ENCODE measurements at places on chromosomes 1 and 21.

- DNase-seq: no peak
These were observed 10.4 kb downstream of the JUN start for GRCh38 chr1:58773406-58773840.

DNA sequence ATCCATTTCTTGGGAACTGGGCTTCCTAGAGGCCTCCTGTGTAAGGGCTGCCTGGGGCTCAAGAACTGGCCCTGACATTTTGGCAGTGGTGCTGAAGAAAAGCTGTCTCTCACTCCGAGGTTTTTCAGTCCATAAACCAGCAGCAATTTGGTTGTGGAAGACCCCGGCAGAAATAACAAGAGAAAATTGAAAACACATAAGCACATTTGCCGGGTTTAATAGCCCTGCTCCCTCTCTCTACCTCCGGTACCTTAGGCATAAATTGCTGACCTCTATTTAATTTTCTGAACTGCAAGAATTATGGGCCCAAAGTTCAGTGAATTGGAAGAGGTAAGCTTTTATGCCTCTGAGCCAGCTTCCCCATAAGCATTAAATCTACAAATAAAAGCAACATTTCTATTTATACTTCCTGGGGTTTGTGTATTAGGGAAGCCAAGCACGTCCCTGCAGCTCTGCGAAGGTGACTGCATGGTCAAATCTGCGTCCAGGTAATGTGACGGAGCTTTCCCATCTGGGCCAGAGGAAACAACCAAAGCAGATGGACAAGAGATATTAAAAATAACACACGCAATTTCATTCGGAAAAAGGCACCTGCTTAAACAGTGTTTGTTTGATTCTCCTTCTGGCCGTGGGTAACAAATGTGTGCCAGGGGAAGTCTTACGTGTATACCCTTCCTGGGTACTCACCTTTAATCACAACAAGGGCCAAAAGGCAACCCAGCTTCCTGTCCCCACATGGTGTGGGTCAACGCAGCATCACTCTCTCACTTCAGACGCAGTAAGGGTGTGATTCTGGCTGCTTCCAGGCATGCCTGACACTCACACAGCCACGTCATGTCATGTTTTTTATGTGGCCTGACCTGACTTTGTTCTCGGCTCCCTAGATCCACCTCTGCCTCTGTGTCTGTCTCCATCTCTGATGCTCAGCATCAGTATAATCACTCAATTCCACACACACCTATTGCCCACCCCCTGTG lies 69.2 kb downstream of the PAPPA2 start:
- DNase-seq: no peak

DNA sequence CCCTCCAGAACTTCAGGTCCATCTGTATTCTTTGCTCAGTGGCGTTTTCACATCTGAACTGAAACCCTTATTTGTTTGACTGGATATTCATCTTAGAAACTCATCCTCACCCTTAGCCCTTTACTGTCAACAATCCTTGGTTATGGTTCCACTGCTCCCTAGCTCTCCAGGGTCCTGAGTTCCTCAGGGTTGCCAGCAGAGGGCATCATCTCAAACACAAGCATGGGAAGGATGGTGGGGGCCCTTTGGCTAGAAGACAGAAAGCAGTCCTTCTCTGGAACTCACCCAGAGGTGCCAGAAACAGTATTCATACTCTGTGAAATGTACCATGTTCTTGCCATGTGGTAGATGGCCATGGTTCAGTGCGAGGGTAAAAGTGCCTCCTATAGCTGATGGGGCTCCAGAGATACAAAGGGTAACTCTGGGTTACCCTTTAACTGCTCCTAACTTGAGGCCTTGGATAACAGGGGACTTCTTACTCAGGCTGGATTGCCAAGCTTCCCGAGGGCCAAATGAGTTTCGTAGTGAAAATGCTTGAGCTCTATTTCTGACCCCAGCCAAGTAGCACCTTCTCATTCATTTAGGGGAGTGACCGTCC lies 11.3 kb downstream of the NCSTN start:
- peak; percentile 14 for DNase-seq

- DNase-seq: peak; percentile 58
These were observed 157.8 kb downstream of the VPS13D start for GRCh38 chr1:12387641-12388040.

DNA sequence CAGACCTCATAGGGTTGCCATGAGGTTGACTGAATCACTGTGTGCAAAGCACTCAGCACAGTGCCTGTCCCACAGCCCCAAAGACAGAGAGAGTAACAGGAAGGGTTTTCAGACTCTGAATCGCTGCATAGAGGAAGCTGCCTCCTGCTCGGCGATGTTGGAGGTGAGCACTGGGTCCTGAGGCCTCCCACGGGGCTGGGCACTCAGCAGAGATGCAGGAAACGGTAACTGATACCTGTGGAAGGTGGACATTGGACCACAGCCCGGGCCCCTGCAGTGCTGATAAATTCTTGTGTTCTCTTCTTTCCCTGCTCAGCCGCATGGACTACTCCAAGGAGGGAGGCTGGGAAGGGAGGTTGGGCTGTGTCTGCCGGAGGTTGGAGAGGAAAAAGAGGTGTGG lies 389.7 kb downstream of the PTPRU start:
- no peak for DNase-seq

DNA sequence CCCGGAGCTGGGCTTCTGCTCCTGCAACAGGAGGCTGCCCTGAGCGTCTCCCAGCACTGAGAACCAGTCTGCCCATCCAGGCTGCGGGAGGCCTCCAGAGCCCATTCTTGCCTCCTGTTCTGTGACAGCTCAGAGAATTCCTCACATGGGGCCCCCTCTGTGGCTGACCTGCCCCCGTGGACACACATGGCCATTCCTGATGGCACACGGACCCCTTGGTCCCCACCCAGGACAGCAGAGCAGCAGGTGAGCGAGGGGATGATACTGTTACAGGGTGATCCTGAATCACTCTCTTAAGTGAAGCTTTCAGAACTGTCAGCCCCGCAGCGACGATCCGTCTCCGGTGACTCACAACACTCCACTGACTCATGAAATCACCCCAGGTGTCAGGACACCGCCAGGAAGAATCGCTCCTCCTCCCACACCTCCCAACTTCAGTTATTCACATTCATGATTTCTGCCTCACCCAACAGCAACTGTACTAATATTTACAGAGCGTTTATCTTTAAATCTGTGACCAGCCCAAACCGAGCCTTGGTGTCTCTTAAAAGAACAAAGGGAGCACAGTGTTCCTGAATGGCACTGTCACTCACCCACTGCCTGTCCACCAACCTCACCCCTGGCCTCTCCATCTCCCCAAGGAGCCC lies 22.5 kb downstream of the CHD5 start:
- DNase-seq: peak; percentile 93

DNA sequence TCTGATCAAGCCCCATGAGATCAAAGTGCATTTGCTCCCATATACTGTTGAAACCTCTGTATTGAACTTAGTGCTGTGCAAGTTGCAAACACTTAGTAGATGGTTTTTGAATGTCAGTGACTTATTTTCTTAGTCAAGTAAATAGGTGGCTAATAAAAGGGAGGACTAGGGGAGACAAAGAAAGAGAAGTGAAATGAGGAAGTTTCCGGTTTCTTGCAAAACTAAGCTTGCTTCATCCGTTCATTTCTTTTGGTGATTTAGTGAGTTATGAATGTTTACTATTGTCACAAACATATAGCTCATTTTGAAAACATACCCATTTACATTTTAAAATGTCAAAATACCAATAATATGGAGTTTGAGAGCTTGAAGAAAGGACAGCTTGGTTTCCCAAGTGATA lies 23.0 kb downstream of the ADAMTS5 start:
- DNase-seq: no peak

DNA sequence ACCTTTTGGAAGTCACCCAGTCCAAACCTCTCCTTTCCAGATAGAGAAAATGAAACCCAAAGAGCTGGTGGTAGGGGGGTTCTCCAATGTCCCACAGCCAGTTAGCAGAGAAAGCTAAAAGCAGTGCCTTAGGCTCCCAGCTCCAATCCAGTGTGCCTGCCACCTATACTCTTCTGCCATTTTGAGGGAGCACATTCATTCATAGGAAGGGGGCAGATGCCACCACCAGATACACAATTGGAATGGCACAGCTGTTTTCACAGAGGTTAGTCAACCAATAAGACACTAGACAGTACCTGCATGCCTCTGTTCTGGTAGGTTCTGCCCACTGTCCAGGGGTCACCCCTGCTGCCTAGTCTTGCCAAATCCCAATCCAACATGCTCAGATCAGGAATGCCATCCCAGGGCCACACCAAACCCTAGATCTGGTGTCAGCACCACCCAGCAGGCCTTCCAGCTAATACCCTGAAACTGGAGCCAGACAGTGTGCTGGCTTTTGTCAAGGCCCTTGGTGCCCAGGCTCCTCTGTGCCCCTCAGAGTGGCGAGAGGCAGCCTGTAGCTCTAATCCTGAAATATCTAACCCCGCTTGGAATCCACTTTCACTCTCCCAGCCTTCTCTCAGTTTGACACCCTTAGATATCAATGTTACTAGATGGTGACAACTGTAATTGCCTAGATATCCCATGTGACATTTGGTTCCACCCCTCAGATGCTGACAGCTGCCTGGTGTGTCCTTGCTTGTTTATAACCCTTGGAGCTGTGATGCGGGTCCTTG lies 178.6 kb downstream of the TGFBR3 start:
- DNase-seq: no peak

- DNase-seq: no peak
These were observed 398 bp upstream of the SLC30A10 start for GRCh38 chr1:219928791-219929118.

DNA sequence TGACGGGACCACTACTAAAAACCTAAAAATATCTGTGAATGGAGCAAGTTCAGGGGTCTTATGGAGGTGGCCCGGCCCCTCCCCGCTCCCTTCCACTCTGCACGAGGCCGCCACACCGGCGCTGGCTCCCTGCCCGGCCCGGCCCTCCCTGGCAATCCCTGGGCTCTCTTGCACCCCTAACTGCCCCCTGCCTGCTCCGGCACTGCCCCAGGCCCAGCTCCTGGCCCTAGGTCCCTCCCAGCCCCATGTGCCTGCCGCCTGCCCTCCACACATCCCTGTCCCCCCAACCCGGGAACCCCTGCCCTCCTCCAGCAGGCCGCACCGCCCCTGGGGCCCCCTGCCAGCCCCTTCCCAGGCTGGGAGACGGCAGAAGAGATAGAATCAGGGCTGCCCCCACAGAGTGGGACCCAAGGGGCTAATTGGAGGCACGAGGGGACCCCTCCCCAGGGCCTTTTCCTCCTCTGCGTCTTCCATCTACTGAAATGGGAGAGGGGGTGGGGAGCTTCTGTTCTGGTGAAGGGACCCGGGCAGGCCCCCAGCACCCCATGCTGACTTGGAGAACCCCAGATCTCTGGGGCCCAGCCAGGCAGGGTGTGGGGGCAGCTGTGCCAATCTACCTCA lies 9.3 kb upstream of the CTRC start:
- no peak for DNase-seq

DNA sequence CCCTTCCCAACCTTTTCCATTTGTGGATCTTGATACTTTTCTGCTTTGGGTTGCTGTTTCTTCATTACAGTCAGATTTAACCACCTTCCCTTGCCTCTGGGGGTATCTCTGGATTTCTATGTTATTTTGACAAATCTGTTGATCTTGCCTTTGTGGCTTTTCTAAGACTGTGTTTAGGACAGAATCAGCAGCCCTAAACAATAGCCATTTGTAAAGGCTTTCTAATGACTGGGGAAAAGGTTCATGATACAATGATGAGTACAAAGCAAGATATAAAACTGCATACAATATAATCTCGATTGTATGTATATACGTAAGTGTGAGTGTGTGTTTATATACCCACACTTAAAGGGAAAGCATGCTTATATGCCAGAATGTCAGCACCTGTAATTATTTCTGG lies 27.8 kb downstream of the FAM20B start:
- DNase-seq: no peak

- no peak for DNase-seq
These were observed 15.0 kb upstream of the PSMB2 start for GRCh38 chr1:35656148-35656862.

GRCh38 chr1:159011751-159012150 lies 2.0 kb downstream of the IFI16 start:
- no peak for DNase-seq

DNA sequence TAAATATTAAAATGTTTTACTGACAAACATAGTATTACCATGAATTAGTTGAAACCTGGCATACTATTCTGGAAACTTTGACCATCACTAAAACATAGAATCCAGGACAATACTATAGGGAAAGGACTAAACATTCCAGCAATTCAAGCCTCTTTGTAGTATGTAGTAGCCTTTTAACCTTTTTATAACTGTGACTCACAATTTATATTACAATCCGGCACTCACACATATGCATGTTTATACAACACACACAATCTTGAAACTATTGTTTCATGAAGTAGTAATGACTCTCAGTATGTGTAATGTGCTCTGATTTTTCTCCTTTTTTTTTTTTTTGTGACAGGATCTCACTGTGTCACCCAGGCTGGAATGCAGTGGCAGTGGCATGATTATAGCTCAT lies 64.3 kb downstream of the ANKRD13C start:
- DNase-seq: no peak

DNA sequence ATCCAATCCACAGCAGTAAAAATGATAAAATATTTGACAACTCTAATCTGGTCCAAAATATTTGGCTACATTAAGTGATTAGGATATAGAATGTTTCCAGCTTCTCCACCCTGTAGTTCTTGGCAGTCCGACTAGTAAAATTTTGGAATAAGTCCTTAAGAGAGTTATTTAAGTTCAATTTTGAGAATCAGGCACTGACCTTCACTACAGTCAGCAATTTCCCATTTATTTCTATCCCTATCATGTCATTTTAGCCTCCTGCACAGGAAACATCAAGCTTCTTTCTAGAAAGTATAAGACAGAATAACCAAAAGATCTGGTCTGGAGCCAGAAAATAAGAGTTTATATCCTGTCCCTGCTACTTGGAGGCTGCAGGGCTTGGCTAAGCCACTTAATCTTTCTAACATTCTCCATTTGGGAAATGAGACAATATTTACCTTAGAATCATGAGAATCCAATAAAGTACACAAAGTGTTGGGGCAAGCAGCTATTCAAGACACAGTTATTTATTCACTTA lies 162.2 kb downstream of the DPYD start:
- no peak for DNase-seq

- DNase-seq: no peak
These were observed 47.4 kb upstream of the WNT4 start for GRCh38 chr1:22190251-22190650.

GRCh38 chr1:203166192-203166940 lies 9.3 kb downstream of the MYBPH start:
- DNase-seq: peak; percentile 72

DNA sequence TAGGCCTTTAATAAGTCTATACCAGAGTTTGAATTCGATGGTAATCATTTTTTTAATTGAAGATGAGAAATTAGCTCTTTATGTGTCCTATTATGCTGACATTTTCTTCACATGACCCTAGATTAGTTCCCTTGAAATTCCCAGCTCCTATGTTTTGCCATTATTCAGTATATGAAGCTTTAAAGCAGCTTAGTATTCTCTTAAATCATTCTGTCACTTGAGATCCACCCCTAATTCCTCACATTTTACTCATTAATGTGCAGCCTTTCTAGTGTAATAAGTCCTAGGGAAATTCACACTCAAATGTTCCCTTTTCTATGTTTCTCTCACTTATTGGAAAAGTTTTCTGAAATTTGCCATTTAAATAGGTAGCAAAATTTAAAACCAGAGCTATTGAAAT lies 704.5 kb upstream of the B3GALT2 start:
- no peak for DNase-seq

Measured in SW480 (cell line).